ENCODE measurements at places on chromosomes 3 and 15. TPM values are rescaled to one million over a fixed set of nuclear protein-coding genes. Genes with fewer than 3 reads are reported as not detected.

GRCh38 chr15:85423256-85423655 lies 42.9 kb downstream of the AKAP13 start:
- no peak for DNase-seq

DNA sequence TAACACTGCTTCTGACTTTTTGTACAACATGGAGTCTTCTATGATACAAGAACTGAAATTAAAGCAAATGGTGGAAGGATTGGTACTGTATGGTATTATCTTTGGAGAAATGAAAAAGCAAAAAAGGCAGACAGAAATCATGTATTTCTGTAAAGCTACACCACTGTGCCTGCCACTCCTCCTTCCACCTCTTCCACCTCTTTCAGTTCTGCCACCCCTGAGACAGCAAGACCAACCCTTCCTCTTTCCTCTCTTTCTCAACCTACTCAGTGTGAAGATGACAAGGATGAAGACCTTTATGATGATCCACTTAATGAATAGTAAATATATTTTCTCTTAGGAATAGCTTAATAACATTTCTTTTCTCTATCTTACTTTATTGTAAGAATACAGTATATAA lies 57.0 kb downstream of the CD200 start:
- DNase-seq, result no peak

DNA sequence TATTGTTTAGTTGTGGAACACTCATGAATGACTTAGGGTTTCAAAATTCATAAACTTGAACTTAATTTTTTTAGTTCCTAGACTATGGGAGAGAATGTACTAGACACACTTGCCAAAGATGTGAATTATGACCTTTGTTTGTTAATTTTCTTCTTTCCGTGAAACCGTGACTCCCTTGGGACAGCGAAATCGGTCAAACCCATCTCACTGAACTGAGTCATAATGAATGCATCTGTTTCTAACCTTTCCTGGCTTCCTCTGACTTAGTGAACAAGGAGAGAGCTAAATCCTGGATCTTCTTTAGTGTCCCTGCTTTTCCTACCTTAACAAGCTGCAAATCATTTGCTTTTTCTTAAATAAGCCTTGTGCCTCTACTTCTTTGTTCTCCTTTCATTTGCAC lies 85.5 kb downstream of the LARS2 start:
- DNase-seq, result no peak

- DNase-seq, result peak; percentile 57
Observed at GRCh38 chr15:98442379-98442833, 205.9 kb upstream of the IGF1R start.

Gene CCDC9B
- total RNA-seq, result 15.6 TPM

DNA sequence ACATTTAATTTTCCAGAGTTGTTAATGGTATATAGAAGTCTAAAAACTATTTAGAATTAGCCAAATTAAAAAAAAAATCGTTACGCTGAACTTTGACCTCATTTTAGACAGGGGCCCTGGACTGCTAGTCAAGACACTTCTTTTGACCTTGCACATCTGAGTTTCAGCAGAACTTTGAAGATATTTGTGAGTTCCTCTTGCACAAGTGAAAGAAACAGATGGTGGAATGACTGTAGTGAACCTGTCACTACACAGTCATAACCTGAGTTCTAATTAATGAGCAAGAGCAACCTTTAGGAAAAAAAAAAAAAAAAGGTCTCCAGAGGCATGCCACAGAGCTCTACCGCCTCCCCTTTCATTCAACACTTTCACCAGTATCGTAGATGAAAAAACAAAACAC lies 5.3 kb downstream of the MYO5C start:
- no peak for DNase-seq

DNA sequence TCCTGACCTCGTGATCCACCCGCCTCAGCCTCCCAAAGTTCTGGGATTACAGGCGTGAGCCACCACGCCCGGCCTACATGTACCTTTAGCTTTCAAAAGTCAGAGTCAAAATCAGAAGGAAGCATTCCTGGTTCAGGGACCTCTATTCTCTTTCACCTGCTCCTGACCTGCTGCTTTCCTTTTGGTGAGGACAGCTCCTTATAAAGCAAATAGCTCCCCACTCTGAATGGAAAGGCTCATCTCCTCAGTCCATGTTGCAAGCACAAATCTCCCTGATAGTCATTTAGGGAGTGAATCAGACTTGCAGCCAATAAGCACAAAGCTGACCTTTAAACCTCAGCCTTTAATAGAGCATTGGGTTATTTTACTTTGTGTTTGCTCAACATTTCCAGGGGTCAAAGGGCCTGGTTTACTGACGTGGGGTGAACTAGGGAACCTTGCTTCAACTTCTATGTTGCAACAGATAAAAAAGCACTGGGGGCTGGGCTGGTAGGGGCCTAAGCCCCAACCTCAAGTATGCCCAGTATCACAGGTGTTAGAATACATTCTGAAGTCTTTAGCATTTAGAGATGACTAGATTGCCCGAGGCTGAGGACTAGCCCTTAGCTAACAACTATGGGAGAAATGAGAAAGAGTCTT lies 43.1 kb downstream of the THRB start:
- DNase-seq, result no peak

Gene SEMA5B
- 0.15 TPM for total RNA-seq

- no peak for DNase-seq
Observed at GRCh38 chr15:68479406-68479805, 47.4 kb upstream of the ITGA11 start.

DNA sequence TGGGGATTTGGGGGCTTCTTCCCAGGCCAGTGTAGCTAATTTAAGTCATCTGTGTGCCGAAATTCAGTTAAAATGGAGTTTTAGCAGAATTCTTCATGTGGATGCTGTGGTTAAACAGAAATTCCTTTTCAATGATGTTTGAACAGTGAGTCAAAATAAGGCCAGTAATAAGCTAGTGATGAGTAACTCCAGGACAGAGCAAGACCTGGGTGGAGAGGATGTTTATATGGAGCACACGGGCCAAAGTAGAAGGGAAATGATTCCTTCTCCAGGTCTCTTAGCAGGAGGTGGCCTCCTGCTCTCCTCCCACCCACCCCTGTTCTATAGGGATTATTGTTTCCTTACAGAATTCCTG lies 31.9 kb upstream of the UACA start:
- peak; percentile 54 for DNase-seq
